Activated CD4-positive, alpha-beta T cell treated with anti-CD3 and anti-CD28 coated beads, Interleukin-2, amount 10 ng/mL, durations not matched to agents 7 days and 5 days (primary cell): ENCODE measurements at places on chromosomes 4 and X. TPM values are rescaled to one million over a fixed set of nuclear protein-coding genes. Genes with fewer than 3 reads are reported as not detected.

DNA sequence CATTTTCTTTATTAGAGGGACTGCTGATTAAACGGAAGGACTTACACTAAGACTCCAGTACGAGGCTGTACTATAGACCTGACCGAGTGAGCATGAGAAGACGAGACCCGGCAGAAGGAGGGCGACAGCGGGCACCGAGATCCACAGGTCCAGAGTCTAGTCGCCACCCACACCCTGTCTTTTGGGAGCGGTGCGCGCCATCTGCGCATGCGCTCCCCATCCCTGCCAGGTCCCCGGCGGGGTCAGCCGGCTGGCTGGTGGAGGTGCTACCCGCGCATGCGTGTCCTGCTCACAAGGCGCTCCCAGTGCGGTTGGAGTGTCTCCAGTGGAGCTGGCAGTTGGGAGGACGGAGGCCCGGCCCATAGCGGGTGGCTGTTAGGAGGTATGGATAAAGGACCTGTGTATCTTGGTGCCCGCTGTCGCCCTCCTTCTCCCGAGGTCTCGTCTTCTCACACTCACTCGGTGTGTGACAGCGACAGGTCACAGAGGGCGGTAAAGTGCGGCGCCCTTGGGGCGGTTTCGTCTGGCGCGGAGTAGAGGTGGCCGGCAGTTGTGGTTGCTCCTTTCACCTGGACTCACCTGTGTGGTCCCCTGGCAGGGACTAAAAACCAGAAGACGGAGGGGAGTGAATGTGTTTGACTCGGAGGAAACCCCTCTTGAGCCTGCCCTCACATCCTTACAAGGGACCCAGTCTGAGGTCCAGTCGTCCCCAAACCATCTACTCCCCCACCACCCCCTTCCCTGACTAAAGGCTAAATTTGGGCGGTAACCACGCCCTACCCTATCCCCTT, 7.6 kb upstream of the HSD17B10 start:
- no peaks in the 10 kb centered on the region for H3K27me3 ChIP-seq
- H3K36me3 ChIP-seq: no peaks in the 10 kb centered on the region
- DNase-seq: peak; percentile 73
- peak overlapping the region; percentile 72 for H3K4me3 ChIP-seq

Gene SNCA
- total RNA-seq: 4.7 TPM

- no peak overlapping the region for H3K27ac ChIP-seq
- H3K36me3 ChIP-seq: peaks cover 63% of the 10 kb centered on the region
- no peaks in the 10 kb centered on the region for H3K27me3 ChIP-seq
- no peak for DNase-seq
- H3K4me3 ChIP-seq: no peak overlapping the region
- H3K4me1 ChIP-seq: peaks cover 4% of the 10 kb centered on the region
Observed at GRCh38 chr4:39883646-39884045, 94.1 kb downstream of the PDS5A start.

GRCh38 chr4:54233697-54234496, 4.8 kb downstream of the PDGFRA start:
- peaks cover 17% of the 10 kb centered on the region for H3K4me1 ChIP-seq
- H3K4me3 ChIP-seq: peak overlapping the region; percentile 53
- peaks cover 61% of the 10 kb centered on the region for H3K27me3 ChIP-seq
- no peaks in the 10 kb centered on the region for H3K36me3 ChIP-seq
- DNase-seq: peak; percentile 65

Gene TLR2
- total RNA-seq: 2.0 TPM

Gene COX7B2
- total RNA-seq: not detected

- no peaks in the 10 kb centered on the region for H3K36me3 ChIP-seq
- H3K27ac ChIP-seq: no peak overlapping the region
- H3K27me3 ChIP-seq: no peaks in the 10 kb centered on the region
- H3K4me3 ChIP-seq: no peak overlapping the region
- DNase-seq: no peak
Observed at GRCh38 chrX:47068214-47068613, 10.0 kb upstream of the RGN start.

DNA sequence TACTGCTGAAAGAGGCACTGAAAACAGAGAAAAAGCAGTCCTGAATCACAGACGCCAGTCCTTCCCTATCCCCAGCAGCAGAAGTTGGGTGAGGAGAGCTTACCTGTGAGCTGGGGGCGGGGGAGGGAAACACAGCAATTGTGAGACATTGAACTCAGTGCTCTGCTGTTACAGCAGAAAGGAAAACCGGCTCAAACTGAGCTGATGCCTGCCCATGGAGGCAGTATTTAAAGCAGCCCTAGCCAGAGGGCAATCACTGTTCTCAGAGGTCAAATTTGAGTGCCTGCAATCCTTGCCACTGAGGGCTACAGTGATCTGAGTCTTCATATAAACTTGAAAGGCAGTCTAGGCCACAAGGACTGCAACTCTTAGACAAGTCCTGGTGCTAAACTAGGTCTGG, 220.7 kb downstream of the GRXCR1 start:
- no peaks in the 10 kb centered on the region for H3K27me3 ChIP-seq
- H3K27ac ChIP-seq: no peak overlapping the region
- no peak for DNase-seq
- H3K36me3 ChIP-seq: no peaks in the 10 kb centered on the region
- H3K4me3 ChIP-seq: no peak overlapping the region

Gene PNMA3
- total RNA-seq: 1.4 TPM

- peaks cover 21% of the 10 kb centered on the region for H3K27me3 ChIP-seq
- H3K36me3 ChIP-seq: no peaks in the 10 kb centered on the region
- H3K27ac ChIP-seq: no peak overlapping the region
- DNase-seq: no peak
Observed at GRCh38 chr4:41647383-41647782, 101.1 kb downstream of the PHOX2B start.

Gene NELFA
- 36.2 TPM for total RNA-seq

- peaks cover 15% of the 10 kb centered on the region for H3K36me3 ChIP-seq
- no peak overlapping the region for H3K4me3 ChIP-seq
- DNase-seq: no peak
- H3K4me1 ChIP-seq: peaks cover 21% of the 10 kb centered on the region
Observed at GRCh38 chr4:13541176-13541604, 3.1 kb downstream of the NKX3-2 start.

DNA sequence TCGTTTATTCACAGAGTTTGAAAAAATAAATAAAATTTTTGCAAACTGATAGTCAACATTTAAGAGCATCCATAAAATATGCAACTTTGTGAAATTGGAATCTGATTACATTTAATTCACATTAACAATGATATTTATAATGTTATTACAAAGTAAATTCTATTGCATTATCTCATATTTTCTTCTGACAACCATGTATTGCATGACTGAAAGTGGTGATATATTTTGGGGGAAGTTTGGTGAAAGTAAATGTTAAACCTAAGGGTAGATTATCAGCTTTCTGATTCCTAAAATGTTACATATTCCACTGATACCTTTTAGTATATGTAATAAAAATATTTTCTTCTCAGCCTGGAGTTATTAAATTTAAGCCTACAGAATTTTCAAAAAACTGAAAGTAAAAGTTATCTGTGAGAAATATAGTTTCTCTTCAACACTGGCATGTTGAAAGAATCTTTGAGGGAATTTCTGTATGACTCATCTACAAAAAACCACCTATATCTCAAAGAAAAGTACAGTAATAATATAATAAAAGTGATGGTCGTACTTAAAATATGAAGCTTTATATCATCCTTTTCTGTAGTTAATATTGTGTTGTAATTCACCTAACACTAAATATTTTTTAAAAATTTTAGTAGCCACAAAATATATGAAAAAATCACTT, 1179.6 kb upstream of the PCDH7 start:
- H3K36me3 ChIP-seq: no peaks in the 10 kb centered on the region
- DNase-seq: no peak
- no peak overlapping the region for H3K27ac ChIP-seq
- no peaks in the 10 kb centered on the region for H3K4me1 ChIP-seq
- H3K27me3 ChIP-seq: no peaks in the 10 kb centered on the region
- no peak overlapping the region for H3K4me3 ChIP-seq

- peaks cover 67% of the 10 kb centered on the region for H3K4me1 ChIP-seq
- H3K4me3 ChIP-seq: peak overlapping the region; percentile 86
- peaks cover 16% of the 10 kb centered on the region for H3K36me3 ChIP-seq
- DNase-seq: no peak
Observed at GRCh38 chrX:78326401-78326800, 1.0 kb downstream of the CYSLTR1 start.

- no peaks in the 10 kb centered on the region for H3K4me1 ChIP-seq
- no peaks in the 10 kb centered on the region for H3K36me3 ChIP-seq
- H3K27me3 ChIP-seq: peaks cover 2% of the 10 kb centered on the region
- no peak for DNase-seq
- no peak overlapping the region for H3K27ac ChIP-seq
Observed at GRCh38 chr4:158133551-158133950, 39.3 kb downstream of the GASK1B start.

DNA sequence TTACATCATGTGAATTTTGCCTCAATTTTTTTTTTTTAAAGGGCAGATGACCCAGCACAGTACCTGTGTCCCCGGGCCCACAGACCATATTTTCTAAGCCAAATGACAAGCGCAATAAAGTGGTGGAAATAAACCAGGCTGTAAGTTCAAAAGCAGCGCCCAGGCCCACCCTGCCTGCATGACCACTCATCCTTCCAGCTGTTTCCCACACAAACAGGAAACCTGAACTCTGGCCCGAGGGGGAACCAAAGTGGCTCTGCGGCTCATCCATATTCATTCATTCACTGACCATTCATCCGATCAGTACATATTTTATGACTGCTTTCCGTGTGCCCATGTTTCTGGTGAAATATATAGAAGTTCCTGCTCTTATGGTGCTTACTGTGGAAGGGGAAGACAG, 33.7 kb upstream of the CRMP1 start:
- no peaks in the 10 kb centered on the region for H3K36me3 ChIP-seq
- no peak for DNase-seq
- no peak overlapping the region for H3K27ac ChIP-seq
- peaks cover 7% of the 10 kb centered on the region for H3K27me3 ChIP-seq
- no peaks in the 10 kb centered on the region for H3K4me1 ChIP-seq
- no peak overlapping the region for H3K4me3 ChIP-seq

DNA sequence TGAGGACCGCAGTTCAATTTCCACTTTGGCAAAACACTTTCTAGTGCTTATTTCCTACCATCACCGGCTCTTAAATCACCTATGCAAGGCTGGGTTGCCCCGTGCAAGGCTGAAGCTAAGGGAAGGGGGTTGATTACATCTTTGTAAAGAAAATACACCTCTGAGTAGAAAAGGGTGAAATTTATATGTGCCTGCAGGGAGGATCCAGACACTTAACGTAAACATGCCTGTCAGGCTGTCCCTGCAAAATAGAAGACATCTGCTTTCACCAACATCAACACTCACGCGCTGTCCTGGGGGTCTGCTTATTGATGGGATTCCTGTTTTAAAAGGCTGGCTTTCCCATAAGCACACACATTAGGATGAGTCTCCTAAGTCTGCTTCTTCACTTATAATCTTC, 92.0 kb downstream of the PRKX start:
- DNase-seq: no peak
- H3K27me3 ChIP-seq: no peaks in the 10 kb centered on the region
- peaks cover 21% of the 10 kb centered on the region for H3K36me3 ChIP-seq
- no peak overlapping the region for H3K27ac ChIP-seq
- no peak overlapping the region for H3K4me3 ChIP-seq
- no peaks in the 10 kb centered on the region for H3K4me1 ChIP-seq

Gene MAP7D2
- total RNA-seq: 0.12 TPM

- H3K36me3 ChIP-seq: peaks cover 58% of the 10 kb centered on the region
- H3K27me3 ChIP-seq: no peaks in the 10 kb centered on the region
- no peak for DNase-seq
- peak overlapping the region; percentile 27 for H3K27ac ChIP-seq
- H3K4me1 ChIP-seq: peaks cover 57% of the 10 kb centered on the region
- H3K4me3 ChIP-seq: no peak overlapping the region
Observed at GRCh38 chr4:184728858-184729257, 5.0 kb downstream of the CENPU start.

GRCh38 chr4:141339966-141340365, 119.3 kb downstream of the ZNF330 start:
- H3K27me3 ChIP-seq: peaks cover 19% of the 10 kb centered on the region
- no peaks in the 10 kb centered on the region for H3K4me1 ChIP-seq
- DNase-seq: no peak

DNA sequence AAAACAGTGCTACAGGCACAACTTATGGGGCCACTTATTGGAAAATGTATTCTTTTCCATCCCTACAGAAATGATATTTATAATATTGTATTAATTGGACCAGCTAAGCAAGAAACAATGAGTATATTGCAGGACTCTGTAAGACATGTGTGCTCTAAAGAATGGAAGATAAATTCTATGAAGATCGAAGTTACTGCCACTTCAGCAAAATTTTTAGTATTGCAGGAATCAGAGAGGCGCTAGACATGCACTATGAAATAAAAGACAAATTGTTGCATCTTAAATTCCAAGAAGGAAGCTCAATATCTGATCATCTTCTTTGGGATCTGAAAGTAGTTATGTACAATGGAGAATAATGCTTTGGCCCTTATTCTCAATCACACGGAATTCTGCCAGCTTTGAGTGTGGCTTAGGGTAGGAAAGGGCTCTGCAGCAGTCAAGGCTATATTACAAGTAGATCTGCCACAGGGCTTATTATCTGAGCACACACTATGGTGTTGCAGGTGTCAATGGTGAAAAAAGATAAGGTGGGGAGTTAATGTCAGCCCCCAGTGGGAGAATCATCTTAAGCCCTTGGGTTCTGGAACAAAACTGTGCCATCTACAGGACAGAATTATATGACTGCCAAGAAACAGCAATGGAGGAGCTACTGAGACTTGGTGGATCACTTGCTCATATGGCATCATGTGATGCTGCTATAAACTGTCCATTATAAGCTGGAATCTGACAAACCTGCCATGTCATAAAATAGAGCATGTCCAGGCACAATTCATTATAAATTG, 334.0 kb upstream of the NDST3 start:
- H3K4me3 ChIP-seq: no peak overlapping the region
- no peaks in the 10 kb centered on the region for H3K27me3 ChIP-seq
- H3K27ac ChIP-seq: no peak overlapping the region
- H3K36me3 ChIP-seq: no peaks in the 10 kb centered on the region
- no peaks in the 10 kb centered on the region for H3K4me1 ChIP-seq

- no peaks in the 10 kb centered on the region for H3K27me3 ChIP-seq
- no peak overlapping the region for H3K4me3 ChIP-seq
- no peak overlapping the region for H3K27ac ChIP-seq
- no peak for DNase-seq
- H3K36me3 ChIP-seq: no peaks in the 10 kb centered on the region
- no peaks in the 10 kb centered on the region for H3K4me1 ChIP-seq
Observed at GRCh38 chrX:134679221-134679620, 20.9 kb upstream of the PLAC1 start.

Gene THAP9
- 3.9 TPM for total RNA-seq

DNA sequence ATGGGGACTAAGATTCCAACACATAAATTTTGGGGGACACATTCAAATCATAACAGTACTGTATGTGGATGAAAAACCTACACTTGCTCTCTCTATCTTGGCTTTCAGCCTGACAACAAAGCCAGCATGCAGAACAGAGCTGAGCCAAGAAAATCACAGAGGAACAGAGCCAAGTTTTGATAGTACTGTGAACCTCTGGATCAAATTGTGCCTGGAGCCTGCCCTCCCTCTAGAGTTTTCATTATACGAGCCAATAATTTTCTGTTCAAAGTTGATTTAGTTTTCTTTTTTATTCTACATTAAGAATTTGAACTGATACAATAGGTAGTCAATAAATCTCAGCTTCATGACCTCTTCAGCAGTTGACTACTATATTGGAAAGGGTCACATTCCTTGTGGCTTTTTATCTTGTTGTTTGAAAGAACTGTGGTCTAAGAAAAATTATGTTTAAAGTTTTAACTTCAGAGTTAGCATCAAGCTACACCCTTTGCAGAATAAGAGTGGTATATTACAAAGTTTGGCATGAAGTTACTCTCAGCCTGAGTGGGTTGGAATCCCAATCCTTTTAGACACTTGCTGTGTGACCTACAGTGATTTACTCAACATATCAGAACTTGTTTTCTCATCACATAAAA, 31.1 kb downstream of the GRID2 start:
- H3K27ac ChIP-seq: no peak overlapping the region
- H3K4me1 ChIP-seq: no peaks in the 10 kb centered on the region
- H3K36me3 ChIP-seq: no peaks in the 10 kb centered on the region
- H3K4me3 ChIP-seq: no peak overlapping the region
- no peaks in the 10 kb centered on the region for H3K27me3 ChIP-seq
